ENCODE measurements at places on chromosomes 7 and 10. TPM values are rescaled to one million over a fixed set of nuclear protein-coding genes. Genes with fewer than 3 reads are reported as not detected.

DNA sequence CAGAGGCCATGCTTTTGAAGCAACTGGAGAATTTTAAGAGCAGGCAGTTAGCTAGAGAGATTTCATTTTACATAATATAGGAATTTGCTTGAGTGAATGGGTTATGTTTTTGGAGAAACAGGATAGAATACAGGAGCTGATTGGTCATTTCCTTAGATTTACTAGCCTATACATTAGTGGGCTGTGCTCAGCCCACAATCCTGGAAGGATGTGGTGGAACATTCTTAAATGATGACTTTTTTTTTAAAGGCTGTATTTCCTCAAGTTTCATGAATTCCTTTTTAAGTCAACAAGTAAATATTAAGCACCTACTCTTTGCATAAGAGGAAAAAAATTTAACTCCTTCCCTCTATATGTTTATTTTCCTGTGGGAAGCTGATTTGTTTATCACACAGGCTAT lies 314.4 kb upstream of the BMPER start:
- no peak for DNase-seq

GRCh38 chr7:4718075-4718474 lies 36.0 kb downstream of the FOXK1 start:
- DNase-seq = no peak

FAM237B gene
- 0.48 TPM for polyA plus RNA-seq

DNA sequence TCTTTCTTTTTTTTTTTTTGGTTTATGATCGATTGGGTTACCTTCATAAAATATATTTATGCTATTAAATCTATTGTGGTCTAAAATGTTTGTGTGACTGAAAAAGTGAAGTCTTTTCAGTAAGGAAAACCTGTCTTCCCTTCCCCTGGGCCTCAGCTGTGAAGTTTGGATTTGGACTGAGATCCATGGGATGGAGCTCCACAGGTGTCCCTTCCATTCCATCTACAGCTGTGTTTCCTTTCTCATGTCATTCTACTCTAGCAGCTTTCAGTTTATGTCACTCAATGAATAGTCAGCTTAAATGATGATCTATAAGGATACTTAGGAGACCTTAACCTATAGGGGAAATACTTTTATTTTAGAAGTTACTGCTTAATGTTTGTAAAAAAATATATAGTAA lies 48.0 kb upstream of the NCF1 start:
- DNase-seq = no peak

- DNase-seq = no peak
Measured at GRCh38 chr7:139047970-139048369, 12.1 kb upstream of the ZC3HAV1L start.

DNAJB9 gene
- 42.7 TPM for polyA plus RNA-seq

- no peak for DNase-seq
Measured at GRCh38 chr7:43570688-43571365, 12.1 kb upstream of the STK17A start.

GRCh38 chr7:28983396-28984190 lies 25.5 kb upstream of the TRIL start:
- no peak for DNase-seq

SLC39A12 gene
- polyA plus RNA-seq = not detected

DNA sequence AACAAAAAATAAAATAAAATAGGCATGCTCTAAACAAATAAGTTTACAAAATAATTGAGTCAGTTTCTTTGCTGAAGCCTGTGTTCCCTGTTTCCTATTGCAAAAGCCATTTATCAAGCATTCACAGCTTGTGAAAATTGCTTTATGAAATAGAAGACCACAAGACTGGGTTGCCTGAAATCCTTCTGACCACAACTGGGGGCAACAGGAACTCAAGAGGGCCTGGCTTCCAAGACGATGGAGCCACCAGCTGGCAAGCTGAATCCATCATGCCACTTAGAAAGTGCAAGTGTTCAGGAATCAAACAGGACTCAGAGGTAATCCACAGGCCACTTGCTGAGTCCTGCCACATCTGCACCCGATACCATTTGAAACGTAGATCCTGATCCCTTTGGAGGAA lies 752 bp upstream of the ABCA13 start:
- no peak for DNase-seq

- no peak for DNase-seq
Measured at GRCh38 chr7:55024776-55025175, 6.0 kb downstream of the EGFR start.

- no peak for DNase-seq
Measured at GRCh38 chr10:106920538-106920937, 244.0 kb downstream of the SORCS1 start.

TNS3 gene
- polyA plus RNA-seq = 88.6 TPM

DNA sequence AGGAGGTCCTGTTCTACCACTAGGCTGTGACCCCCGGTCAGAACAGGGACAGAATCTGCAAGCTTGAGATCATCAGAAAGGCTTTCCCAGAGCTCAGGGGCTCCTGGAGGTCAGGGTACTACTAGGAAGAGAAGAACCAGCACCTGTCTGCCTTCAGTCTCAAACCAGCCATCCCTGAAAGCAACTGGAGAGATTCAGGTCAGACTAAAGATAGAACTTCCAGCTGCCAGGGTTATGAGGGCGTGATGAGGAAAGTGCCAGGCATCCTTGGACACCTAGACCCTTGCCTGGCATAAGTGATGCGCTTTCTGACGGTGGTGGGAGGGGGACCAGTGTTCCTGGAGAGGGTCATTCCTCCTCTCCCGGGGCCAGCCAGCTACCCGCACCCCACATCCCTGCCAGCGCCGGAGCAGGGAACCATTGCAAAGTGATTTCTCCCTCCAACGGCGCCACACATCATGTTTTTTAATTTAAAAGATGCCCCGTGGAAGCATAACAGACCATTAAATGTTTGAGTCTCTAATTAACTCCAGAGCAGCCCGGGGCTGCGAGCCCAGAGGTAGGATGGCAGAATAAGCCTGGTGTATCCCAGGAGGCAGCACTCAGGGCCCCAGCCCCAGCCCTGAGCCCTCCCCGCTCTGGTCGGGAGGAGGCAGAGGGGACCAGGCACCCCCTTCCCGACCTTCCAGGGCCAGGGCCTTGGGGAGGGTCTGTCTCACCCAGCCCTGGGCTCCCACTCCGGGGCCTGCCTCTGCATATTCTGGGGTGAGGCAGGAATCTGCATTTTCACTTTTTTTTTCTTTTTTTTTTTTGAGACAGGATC lies 64.0 kb downstream of the ELFN1 start:
- no peak for DNase-seq

DNA sequence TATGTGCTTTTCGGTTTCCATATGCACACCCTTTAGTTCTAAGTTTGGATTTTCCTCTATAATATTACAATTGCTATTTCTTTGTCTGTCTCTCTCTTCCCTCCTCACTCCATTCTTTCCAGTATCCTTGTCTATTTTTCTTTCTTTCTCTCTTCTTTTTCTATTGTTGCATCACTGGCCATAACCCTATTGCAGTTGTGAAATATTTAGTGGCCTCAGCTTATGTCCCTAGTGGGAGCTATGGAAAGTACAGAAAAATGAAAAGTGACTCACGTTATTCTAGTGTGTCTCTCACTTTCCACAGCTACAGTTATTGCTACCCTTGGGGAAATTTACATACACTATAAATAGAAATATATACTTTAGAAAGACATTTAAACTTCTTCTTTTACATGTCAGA lies 59.1 kb downstream of the CNTNAP2 start:
- no peak for DNase-seq

GRCh38 chr10:12629767-12630165 lies 280.4 kb downstream of the CAMK1D start:
- DNase-seq = no peak

SHTN1 gene
- 25.6 TPM for polyA plus RNA-seq

COL26A1 gene
- polyA plus RNA-seq = 22.3 TPM

DNA sequence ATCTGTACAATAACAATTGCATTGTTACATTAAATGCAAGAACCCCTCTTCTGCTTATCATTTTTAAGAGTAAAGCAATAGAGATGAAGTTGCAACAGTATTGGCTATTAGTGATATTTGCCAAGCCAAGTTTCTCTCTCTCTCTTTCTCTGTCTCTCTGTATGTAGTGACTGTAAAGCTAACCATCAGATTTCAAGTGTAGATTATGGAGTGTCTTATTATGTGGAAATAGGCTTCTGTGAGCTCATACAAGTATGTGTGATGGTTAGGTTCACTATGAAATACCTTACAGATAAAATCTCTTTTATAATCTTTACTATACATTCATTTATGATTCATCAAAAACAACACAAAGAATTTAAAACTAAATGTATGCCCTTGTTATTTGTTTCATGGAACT lies 28.6 kb upstream of the NRP1 start:
- no peak for DNase-seq

DNA sequence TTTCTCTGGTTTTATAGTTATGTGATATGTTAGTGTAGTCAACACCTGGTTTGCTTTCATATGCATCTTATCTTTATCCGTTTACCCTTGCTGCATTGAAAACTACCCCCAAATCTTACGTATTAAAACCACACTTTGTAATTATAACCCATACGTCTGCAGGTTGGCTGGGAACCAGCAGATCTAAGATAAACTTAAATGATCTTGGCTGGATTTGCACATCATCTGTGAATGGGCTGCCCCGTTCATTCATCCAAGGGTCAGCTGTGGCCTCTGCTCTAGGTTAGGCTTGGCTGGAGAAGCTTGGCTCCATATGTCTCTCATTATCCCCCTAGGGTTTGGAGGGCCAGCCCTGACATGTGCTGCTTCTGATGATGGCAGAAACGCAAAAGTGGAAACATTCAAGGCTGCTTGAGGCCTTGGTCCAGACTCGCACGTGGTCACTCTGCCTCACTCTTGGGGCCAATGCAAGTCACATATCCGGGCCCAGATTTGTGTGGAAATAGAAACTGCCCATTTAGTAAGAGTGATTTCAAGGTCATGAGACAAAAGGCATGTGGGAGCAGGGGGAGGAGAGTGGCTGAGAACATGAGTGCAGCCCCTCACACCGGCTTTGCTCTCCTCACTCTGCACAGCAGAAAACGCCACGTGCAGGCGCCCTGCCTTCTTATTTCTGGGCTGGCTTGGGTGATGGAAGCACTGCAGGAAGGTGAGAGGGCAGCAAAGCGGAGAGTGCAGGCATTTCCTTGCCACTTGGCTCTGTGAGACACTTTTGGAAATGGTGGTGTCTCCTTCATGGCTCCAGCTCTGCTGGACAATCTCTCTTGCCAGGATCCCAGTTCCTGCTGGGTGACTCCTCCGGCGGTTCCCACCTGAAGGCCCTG lies 553.8 kb downstream of the GLRX3 start:
- no peak for DNase-seq

- no peak for DNase-seq
Measured at GRCh38 chr10:76769582-76769981, 868.0 kb downstream of the KCNMA1 start.

- DNase-seq = no peak
Measured at GRCh38 chr7:137091396-137091795, 222.9 kb downstream of the CHRM2 start.

- no peak for DNase-seq
Measured at GRCh38 chr10:115950320-115950719, 322.7 kb downstream of the GFRA1 start.

- DNase-seq = no peak
Measured at GRCh38 chr7:3141326-3141725, 97.7 kb upstream of the CARD11 start.

DNA sequence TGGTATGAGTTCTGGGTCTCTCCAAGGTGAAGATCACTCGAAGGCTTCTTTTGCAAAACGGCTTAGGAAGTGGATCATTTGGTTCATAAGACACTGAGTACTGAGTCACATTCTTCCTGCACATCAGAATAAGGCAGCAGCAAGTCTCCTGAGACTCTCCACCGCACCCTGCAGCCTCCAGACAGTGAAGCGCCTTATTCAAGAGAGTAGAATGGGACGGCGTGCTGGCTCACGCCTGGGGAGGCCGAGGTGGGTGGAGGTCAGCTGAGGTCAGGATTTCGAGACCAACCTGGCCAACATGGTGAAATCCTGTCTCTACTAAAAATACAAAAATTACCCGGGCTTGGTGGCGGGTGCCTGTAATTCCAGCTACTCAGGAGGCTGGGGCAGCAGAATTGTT lies 70.3 kb downstream of the C10orf143 start:
- DNase-seq = no peak

DNA sequence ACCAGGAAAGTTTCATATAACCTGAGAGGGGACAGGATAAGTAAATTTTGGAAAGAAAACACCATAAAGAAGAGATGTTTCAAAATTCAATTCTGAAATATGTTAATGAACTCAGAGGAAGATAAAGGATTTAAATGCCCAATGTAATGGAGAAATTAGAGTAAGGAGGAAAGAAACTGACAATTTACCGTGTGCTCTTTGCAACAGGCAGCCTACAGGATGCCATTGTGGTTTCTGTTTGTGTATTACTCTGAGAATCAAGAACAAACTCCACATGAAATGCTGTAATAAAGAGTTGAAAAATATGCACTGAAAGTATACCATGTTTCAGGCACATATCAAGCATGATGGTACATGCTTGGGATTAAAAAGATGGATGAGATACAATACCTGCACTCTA lies 44.8 kb upstream of the GLCCI1 start:
- no peak for DNase-seq

- DNase-seq = no peak
Measured at GRCh38 chr7:138720286-138720685, 19.1 kb upstream of the SVOPL start.

DNA sequence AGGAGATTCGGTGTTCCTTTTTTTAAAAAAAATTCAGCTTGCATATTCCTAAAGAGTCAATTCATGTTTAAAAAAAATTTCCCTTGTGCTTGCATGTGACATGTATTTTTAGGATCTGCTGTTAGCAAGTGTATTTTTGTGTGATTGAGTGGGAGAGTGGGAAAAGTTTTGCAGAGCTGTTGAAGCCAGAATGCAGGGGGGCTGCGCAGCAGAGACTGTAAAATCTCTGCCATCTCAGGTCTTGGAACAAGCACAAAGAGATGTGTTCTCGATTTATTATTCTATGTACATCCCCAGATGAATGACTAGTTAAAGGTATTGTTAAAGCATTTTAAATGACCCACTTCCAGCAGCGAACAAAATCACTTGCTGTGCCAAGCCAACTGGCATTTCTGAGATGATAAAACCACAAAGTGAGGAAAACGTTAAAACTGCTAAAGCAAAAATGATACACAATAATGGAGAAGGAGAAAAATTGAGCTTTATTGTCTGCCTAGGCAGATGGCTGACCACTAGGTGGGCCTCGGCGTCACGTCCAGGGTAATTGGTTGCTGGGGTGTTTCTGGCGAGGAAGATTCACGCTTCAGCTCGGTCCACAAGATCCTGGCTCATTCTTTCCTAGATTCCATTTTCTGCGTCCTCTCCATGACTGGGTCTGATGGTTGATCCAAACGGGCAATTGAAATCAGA lies 67.0 kb upstream of the ATRNL1 start:
- DNase-seq = no peak

- no peak for DNase-seq
Measured at GRCh38 chr10:93695740-93696139, 6.7 kb downstream of the FRA10AC1 start.

DNA sequence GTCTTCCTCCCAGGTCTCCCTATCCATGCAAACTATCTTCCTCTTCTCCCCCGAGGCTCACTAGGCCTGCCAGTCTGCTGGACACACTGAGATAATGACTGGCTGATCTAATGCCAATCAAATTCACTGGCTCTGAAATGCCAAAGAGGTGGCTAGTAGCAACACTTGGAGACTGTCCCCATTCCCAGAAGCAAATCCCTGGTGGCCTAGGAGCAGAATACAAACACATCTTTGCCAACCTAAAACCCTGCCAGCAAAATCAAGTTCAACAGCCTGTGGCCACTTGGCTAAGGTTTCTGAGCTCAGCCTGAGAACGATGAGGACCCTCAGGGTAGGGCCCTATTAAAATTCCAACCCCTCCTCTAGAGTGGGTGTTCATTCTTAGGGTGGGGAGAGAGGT lies 46.6 kb downstream of the SH3PXD2A start:
- no peak for DNase-seq

GRCh38 chr10:71033396-71033980 lies 145.1 kb upstream of the PCBD1 start:
- no peak for DNase-seq

PGAM2 gene
- 1.7 TPM for polyA plus RNA-seq

GRCh38 chr10:128739930-128740329 lies 613.7 kb upstream of the MKI67 start:
- no peak for DNase-seq

Measured in renal cortex interstitium (tissue), 15 donors.